Activated CD4-positive, alpha-beta T cell treated with anti-CD3 and anti-CD28 coated beads, Interleukin-2, amount 10 ng/mL, durations not matched to agents 24 days and 14 days (primary cell): ENCODE measurements at places on chromosomes 5 and 9.

GRCh38 chr5:78359831-78360673 lies at the start of gene SCAMP1:
Gene SCAMP1 (plus strand): TSS chr5:78360617. CDS start chr5:78360672, 55 bp downstream.
- peaks cover 28% of the 10 kb centered on the region for H3K4me1 ChIP-seq
- H3K27me3 ChIP-seq: no peaks in the 10 kb centered on the region

GRCh38 chr5:179375236-179375685 lies 30.0 kb upstream of the ADAMTS2 start:
- no peaks in the 10 kb centered on the region for H3K36me3 ChIP-seq
- no peaks in the 10 kb centered on the region for H3K27me3 ChIP-seq
- H3K4me1 ChIP-seq: no peaks in the 10 kb centered on the region
- no peak for DNase-seq
- no peak overlapping the region for H3K27ac ChIP-seq

DNA sequence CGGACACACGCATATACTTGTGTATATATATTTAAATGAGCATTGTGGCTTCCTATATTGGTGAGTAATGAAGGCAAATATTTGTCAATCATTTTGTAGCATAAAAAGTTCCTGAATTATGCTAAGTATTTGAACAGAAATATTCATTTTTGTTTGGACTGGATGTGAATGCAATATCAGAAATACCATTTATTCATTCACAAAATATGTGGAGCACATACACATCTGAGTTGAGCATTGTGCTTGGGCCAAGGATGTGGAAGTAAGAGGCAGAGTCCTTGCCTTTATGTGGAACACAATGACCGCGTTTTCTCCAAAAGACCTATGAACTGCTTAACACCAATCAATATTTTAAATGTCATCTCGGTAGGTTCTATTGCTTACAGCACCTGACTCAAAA lies 1086.5 kb downstream of the NR2F1-AS1 start:
- H3K36me3 ChIP-seq: no peaks in the 10 kb centered on the region
- no peak overlapping the region for H3K4me3 ChIP-seq
- no peak for DNase-seq
- no peaks in the 10 kb centered on the region for H3K4me1 ChIP-seq
- H3K27ac ChIP-seq: no peak overlapping the region
- no peaks in the 10 kb centered on the region for H3K27me3 ChIP-seq

DNA sequence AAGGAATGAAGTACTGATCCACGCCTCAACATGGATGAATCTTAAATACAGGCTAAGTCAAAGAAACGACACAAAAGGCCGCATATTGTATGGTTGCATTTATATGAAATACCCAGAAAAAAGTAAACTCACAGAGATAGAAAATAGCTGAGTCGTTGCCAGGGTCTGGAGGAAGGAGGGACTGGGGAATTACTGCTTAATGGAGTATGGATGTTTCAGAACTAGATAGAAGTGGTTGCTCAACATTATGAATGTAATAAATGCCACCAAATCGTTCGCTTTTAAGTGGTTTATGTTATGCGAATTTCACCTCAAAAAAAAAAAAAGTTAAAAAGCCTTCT lies 784 bp upstream of the MSANTD3 start:
- no peak for DNase-seq
- H3K4me1 ChIP-seq: peaks cover 34% of the 10 kb centered on the region
- peak overlapping the region; percentile 85 for H3K4me3 ChIP-seq
